Hematopoietic multipotent progenitor cell treated with erythropoietin and hydrocortisone succinate and interleukin-3 and kit ligand, for 4 days (in vitro differentiated cells): ENCODE measurements at places on chromosomes 5 and 9.

- DNase-seq: peak; percentile 71
Measured at GRCh38 chr5:95731571-95732554, 727 bp downstream of the RHOBTB3 start.

GRCh38 chr5:64323591-64323990 lies 157.9 kb downstream of the RNF180 start:
- DNase-seq: no peak

DNA sequence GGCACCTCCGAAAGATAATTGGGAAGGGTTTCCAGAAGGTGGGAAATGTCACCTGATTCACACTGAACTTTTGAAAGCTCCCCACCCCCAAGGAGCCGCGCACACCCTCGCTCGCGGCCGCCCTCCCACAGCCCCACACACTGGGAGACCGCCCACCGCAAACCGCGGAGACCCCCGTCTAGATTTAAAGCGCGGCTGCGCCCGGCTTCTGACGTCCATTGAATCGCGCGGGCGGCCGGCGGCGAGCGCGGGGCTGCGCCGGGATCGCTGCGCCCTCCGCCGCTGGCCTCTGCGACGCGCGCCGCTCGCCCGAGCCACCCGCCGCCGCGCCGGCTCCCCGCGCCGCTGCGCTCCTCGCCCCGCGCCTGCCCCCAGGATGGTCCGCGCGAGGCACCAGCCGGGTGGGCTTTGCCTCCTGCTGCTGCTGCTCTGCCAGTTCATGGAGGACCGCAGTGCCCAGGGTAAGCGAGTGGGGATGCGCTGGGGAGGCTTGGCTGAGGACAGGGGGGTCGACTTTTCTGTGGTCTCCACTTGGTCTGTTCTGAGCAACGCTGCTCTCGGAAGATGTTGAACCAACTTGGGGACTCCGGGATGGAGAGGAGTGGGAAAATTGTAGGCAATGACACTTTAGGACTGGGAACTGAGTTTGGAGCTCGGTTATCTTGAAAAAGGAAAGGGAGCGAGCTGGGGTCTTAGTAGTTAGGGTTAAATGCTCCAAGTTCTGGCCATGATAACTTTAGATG lies at the start of gene FST:
Gene FST (plus strand): TSS at position 214 of the 743 bp plus-strand sequence. CDS start 163 bp downstream, at position 377.
- peak; percentile 49 for DNase-seq

GRCh38 chr9:123727332-123727731 lies 202.6 kb downstream of the DENND1A start:
- DNase-seq: no peak

GRCh38 chr9:115786321-115786720 lies 367.3 kb upstream of the PAPPA start:
- DNase-seq: no peak

- no peak for DNase-seq
Measured at GRCh38 chr5:180115326-180116076, 43.9 kb upstream of the RNF130 start.

GRCh38 chr9:86644675-86645034 lies 290.4 kb upstream of the TUT7 start:
- no peak for DNase-seq

GRCh38 chr5:143313298-143313852 lies 90.1 kb downstream of the NR3C1 start:
- DNase-seq: no peak

DNA sequence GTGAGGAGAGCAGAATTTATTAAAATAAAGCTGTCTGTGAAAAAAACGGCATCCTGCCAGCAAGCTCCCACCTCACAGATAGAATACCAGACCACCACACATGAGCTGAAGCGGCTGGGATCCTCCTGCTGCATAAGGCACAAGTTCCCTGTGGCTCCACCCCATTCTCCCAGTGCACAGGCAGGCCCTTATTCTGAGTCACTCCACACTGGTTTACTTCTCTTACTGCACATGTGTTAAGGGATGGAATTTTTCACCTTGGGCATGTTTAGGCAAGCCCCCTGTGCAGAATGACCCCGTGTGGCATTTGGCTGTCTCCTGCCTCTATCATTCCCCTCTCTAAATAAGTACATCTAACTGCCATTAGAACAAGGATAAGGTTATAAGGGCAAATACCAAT lies 115.0 kb upstream of the ELAVL2 start:
- DNase-seq: no peak

GRCh38 chr5:101045689-101046088 lies 142.6 kb upstream of the ST8SIA4 start:
- DNase-seq: peak; percentile 49

GRCh38 chr5:16787278-16787677 lies 148.8 kb downstream of the MYO10 start:
- DNase-seq: no peak

DNA sequence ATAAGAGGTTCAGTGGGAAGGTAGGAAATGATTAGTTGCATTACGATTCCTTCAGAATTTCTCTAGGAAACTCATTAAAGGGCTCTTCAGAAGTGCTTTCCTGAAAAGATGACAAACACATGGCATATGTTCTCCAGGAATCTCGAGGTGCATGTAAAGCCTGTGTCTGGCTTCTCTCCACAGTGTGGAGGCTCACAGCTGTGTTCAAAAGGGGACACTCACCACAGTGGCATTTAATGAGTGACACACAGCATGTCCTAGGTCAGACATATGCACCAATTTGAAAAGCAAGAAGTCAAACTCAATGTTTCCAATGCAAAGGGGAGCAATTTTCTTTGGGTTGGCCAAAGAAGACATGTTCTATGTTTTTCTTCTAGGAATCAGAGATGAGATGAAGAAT lies 976.9 kb downstream of the MAT2B start:
- DNase-seq: no peak

DNA sequence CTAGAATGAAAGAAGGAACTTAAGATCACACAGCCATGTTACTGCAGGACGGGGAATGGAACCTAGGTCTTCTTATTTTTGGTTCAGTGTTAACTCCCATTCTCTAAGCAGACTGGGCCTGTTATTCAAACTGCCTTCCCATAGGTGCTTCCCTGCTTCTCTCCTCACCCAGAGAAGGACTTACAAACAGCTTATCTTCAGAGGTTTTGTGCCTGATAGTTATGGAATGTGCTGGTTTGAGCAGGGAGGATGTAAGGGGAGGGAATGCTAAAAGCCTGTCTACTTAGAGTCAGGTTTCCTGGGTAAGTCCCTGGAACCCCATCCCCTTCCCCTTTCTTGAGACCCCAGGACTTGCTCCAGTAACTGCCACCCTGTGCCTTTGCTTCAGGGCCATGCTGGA lies 4.2 kb upstream of the PSMD5 start:
- DNase-seq: no peak

GRCh38 chr5:61659221-61659696 lies 327.2 kb downstream of the ZSWIM6 start:
- no peak for DNase-seq

- DNase-seq: no peak
Measured at GRCh38 chr9:101229606-101230005, 155.2 kb downstream of the BAAT start.

GRCh38 chr5:76548525-76549229 lies 74.5 kb downstream of the F2RL2 start:
- DNase-seq: no peak

DNA sequence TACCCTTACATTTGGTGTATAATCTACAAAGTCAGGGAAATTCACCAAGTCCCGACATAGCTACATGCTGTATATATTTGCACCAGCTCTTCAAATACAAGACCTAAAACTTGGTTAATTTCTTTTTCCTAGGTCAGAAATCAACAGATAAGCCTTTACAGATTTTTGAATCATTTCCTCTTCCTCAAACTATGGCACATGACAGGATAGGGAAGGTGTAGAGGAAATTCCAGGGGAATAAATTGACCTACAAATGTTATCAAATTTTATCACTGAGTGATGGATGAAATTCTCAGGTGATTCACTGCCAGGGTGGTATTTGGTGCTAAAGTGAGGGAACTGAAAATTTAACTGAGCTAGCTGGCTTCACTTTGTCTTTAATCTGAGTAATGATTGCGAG lies 360.0 kb downstream of the BNC2 start:
- no peak for DNase-seq

- DNase-seq: no peak
Measured at GRCh38 chr5:178808886-178809285, 50.9 kb upstream of the ZNF354B start.

DNA sequence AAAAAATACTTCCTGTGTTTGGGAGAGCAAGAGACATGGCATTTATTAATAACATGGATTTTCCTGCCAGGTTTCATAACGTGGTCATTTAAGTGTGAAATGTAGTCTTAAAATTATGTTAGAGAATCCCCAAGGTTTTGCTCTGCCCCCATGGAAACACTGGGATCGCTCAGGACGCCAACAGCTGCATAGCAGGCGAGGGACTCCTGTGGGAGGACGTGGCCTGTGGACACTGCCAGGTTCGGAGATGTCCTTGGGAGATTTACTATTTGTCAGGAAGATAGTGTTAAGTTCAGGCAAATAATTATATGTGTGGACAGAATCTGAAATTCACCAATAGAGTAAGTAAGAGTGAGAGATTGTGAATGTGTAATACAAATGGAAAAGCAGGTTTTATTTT lies 977 bp downstream of the BTNL9 start:
- no peak for DNase-seq

DNA sequence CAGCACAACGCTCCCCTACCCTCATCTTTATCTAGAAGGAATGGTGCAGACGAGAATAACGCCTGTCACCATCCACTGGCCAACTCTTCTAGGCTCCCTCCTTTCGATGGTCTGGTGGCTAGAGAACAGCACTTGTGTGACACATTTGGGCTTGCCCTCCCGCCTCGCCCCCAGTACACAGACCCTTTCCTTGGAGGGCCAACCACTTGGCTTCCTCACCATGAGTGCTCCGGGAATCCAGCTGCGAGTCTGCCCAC lies 1.4 kb downstream of the GNAQ start:
- DNase-seq: peak; percentile 80

DNA sequence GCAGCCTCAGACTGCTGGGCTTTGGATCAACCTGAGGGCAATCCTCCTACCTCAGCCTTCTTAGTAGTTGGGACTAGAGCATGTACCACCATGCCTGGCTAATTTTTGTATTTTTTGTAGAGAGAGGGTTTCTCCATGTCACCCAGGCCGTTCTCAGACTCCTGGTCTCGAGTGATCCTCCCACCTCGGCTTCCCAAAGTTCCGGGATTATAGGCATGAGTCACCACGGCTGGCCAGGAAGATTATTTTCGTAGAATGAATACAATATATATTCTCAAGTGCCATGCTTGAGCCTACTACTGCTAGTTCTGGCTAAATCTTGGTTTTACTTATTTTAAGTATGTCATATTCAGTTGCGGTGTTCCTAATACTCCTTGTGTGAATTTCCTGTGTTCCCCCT lies 88.2 kb upstream of the CLINT1 start:
- no peak for DNase-seq

DNA sequence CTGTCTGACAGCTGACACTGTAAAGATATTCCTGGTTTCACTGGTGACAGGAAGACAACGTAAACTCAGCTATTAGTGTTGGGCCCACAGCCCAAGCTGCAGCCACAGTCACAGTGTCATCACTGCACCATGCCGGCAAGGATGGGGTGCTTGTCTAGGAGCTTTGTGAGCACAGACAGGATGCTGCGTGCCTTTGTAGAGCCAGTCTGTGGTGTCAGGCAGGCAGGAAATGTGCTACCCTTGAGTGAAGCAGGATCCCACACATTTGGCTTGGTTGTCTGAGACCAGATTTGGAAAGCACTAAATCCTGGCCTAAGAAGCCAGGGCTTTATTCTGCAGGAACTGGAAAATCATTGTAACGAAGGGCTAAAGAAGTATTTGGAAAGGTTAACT lies 121.6 kb upstream of the ADAMTS16 start:
- DNase-seq: no peak

- no peak for DNase-seq
Measured at GRCh38 chr5:121151534-121151933, 687.4 kb downstream of the PRR16 start.

GRCh38 chr9:136011703-136012496 lies 50.7 kb upstream of the UBAC1 start:
- no peak for DNase-seq

DNA sequence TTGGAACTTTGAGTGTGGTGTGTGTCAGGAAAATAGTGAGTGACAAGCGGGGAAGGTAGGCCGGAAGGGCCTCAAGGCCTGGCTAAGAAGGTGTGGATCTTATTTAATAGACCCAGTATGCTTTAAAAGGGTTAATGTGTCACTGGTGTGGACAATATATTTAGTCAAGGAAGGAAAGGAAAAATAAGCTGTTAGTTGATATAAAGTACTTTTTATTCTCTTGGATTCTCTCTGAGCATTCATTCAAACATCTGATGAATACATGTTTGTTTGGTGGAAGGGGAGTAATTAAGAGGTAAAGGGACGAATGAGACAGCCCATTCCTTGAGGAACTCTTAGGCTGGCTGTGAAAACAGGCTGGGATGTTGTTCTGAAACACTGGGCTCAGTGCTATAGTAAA lies 98.9 kb downstream of the MELK start:
- no peak for DNase-seq

DNA sequence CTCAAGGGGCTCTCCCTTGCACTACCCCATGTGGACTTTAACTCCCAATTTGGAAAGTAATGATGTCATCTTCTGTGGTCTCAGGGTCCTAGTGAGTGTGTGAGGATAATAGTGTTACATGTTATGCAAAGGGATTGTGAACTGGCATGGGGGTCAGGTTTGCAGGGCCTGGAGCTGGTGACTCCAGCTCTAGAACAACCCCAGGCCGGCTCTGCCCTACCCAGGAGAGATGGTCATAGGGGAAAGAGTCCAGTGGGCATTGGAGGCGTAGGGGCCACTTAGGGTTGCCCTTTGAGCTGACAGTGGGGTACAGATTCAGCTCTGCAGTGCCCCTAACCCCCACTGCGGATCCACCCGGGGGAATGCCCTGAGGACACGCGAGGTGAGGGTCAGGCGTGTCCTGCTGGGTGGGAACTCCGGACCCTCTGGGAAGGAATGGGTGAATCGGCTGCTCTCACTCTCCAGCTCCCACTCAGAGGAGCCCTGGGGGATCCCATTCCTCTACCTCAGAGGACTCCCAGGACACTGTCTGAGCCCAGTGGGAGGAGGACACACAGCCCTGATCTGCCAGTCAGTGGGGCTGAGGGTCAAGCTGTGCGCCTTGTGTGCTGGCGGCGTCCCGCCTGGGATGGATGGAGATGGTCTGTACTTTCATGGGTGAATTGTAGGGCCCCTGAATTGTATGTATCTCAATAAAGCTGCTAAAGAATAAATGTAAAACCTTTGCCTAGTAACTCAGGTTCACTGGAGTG lies 2.5 kb upstream of the NKD2 start:
- no peak for DNase-seq

GRCh38 chr5:67591491-67591890 lies 394.9 kb upstream of the CD180 start:
- no peak for DNase-seq

GRCh38 chr5:14428302-14429081 lies 153.1 kb upstream of the OTULINL start:
- no peak for DNase-seq

- no peak for DNase-seq
Measured at GRCh38 chr5:115985802-115986757, 23.8 kb downstream of the LVRN start.

GRCh38 chr5:82073179-82073578 lies 101.4 kb downstream of the ATG10 start:
- no peak for DNase-seq

DNA sequence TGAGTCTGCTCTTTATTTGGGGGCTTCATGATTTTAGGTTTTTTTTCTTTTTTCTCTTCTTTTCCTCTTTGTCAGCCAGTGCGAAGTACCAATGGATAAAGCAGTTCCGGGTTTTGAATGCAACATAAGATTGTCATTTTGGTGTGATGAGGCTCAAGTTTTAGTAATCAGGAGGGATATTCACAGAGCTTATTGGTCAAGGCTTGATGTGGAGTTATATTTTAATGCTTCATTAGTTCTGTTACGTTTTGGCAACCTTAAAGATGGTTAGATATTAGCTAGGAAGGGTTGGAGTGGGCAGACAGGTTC lies 1.4 kb downstream of the PIK3R1 start:
- DNase-seq: peak; percentile 67
